ENCODE measurements at places on chromosomes 4 and X.
A peak's percentile ranks its signal among the peaks of the same experiment; 100 is the strongest.

- no peak for DNase-seq
Measured at GRCh38 chrX:86023811-86024210, 23.5 kb downstream of the CHM start.

- DNase-seq, result no peak
Measured at GRCh38 chrX:2863646-2864045, 34.9 kb downstream of the GYG2 start.

GRCh38 chr4:7266525-7267292 is 74.4 kb downstream of the SORCS2 start:
- no peak for DNase-seq

DNA sequence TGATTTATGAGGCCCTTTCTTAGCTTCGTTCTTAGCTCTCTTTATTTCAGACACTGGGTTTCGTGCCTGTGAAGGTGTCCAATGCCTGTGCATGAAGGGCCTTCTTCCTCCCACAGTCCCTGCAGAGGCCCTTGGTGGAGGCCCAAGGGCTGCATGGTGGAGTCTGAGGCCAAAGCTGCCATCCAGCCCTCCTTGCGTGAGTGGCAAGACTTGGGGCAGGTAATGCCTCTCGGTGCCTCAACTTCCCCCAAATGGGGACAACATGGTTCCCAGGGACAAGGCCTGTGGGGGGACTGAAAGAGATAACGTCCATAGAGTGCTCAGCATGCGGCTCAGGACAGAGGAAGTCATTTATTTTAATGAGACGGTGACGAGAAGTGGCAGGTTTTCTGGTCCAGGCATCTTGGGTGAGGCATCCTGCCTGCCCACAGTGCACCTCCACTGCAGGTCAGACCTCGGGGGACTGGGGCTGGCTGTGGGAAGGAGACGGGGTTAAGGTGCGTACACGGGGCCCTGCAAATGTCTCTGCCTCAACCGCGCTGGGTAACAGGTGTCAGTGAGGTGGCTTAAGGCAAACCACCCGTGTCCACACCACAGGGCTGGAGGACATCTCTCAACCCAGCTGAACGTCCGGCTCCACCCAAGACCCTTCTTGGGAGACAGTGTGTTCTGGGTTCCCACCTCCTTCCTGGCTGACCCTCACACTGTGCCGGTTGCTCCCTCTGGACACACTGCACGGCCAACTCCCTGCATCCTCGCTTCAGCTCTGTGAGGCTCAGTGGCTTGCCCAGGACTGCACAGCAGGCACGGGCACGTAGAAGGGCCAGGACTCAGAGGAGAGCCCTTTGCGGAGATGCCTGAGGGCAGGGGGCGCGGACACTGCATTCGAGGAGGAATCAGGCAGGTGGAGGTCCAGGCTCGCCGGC is 50.5 kb downstream of the PSAPL1 start:
- no peak for DNase-seq

DNA sequence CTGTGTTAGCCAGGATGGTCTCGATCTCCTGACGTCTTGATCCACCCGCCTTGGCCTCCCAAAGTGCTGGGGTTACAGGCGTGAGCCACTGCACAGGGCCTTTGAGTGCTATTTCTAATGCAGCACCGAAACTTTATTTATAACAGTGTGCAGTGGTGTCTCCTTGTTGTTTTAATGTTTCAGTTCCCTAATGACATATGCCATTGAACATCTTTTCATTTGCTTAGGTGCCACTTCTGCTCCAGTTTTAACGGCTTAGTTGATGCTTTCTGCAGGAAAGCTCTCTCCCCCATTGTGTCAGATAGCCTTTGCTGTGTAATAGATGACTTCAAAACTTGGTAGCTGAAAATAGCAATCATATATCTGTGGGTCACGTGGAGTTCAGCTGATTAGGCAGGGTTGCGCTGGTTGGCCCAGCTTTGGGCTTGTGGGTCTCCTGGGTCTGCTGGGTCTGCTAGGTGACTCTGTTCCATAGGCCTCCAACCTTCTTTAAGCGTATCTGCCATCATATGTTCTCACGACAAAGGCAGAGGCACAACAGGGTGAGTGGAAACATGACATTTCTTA is 76.4 kb upstream of the SHISA3 start:
- DNase-seq, result no peak

GRCh38 chr4:20839957-20840356 is 139.7 kb downstream of the PACRGL start:
- DNase-seq, result peak; percentile 15

- DNase-seq, result no peak
Measured at GRCh38 chr4:76007089-76007862, at the start of gene CXCL9. CXCL9 (minus strand) TSS chr4:76007509; CDS start chr4:76007449, 60 bp downstream.

- DNase-seq, result no peak
Measured at GRCh38 chr4:46956451-46956850, 36.9 kb downstream of the GABRA4 start.

DNA sequence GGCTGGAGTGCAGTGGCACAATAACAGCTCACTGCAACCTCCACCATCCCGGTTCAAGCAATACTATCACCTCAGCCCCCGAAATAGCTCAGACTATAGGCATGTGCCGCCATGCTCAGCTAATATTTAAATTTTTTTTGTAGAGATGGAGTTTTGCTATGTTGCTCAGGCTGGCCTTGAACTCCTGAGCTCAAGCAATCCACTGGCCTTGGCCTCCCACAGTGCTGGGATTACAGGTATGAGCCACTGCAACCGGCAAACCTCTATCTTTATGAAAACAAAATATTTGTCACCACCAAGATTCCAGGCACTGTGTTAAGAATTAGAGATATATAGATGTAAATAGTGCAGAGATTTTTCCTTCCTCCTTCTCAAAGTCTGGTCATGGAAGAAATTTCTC is 232.5 kb downstream of the ANKRD50 start:
- no peak for DNase-seq

DNA sequence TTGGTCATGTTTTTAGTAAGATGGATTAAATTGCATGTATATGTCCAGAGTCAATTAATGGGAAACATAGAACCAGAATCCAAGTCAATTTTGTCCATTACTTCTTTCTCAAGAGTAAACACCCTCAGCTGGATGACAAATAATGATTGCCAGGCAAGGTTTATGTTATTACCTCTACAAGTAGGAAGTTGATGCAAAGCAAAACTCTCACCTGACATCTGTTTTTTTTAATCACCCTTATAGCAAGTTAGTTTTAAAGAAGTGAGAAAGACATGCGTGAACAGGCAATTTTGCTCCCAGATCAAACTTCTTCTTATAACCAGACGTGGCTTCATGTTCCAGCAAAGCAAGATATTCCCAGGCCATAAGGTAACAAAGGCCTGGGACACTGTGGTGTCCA is 348.5 kb upstream of the FTHL17 start:
- DNase-seq, result no peak

- DNase-seq, result peak; percentile 18
Measured at GRCh38 chr4:167176723-167177367, 57.4 kb downstream of the SPOCK3 start.

GRCh38 chr4:66571145-66571695 is 900.9 kb upstream of the EPHA5 start:
- DNase-seq, result no peak

DNA sequence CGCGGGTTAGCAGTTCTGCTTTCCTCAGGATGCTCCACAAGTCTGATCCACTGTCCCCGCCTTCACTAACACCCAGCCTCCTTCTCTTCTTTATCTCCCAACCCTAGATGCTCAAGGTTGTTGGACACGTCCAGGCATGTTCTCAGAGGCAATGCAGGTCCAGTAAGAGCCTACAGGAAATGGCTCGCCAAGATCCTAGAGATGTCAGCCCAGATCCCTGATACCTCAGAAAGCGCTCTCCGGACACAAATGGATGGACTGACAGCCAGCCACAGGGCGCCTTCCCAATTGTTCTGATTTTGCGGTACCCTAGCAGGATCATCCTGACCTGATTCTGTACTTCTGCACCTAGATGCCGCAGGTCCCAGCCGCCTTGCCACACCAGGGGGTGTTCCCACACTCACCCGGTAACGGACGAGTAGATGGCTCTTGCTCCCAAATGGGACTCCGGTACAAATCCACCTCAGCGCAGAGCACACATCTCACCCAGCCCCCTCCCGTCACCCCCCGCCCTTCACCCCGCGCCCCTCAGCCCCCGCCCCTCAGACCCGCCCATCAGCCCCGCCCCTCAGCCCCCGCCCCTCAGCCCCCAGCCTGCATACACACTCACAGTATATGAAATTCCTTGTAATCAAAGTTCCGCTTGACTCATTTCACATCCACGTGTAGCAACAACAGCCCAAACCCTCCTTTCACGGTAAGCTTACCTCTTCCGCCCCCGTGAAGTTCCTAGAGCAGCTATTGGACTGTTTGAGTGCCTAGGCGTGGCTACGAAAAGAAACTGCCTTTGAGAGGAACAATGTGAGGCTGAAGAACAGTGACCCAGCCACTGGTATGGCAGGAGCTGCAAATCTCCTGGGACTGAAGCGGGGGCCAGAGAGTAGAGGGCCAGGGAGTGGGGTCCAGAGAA is at the start of gene EDA2R:
EDA2R (minus strand) TSS at position 488 of the 910 bp plus-strand sequence. CDS start 23,058 bp downstream, outside the sequence.
- DNase-seq, result peak; percentile 70

DNA sequence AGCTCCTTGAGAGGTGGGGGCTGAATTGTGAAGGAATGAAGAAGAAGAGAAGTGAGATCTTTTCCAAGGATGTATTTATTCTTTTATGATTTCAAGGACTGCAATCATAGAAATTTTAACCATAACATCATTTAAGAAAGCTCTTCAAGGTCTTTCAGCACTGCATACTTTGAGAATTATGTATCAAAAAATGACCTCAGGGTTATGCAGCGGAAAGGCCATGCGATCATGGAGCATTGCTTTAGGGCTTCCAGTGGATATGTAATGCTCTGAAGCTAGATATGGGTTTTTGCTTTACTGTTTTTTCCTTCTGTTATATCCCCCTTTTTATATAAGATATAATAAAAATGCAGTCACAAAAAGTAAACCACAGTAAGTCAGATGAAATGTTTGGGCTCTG is 38.7 kb downstream of the SGMS2 start:
- DNase-seq, result no peak

- no peak for DNase-seq
Measured at GRCh38 chrX:250965-251364, 30.2 kb upstream of the PLCXD1 start.

GRCh38 chr4:6724421-6725111 is 8.6 kb downstream of the BLOC1S4 start:
- no peak for DNase-seq

DNA sequence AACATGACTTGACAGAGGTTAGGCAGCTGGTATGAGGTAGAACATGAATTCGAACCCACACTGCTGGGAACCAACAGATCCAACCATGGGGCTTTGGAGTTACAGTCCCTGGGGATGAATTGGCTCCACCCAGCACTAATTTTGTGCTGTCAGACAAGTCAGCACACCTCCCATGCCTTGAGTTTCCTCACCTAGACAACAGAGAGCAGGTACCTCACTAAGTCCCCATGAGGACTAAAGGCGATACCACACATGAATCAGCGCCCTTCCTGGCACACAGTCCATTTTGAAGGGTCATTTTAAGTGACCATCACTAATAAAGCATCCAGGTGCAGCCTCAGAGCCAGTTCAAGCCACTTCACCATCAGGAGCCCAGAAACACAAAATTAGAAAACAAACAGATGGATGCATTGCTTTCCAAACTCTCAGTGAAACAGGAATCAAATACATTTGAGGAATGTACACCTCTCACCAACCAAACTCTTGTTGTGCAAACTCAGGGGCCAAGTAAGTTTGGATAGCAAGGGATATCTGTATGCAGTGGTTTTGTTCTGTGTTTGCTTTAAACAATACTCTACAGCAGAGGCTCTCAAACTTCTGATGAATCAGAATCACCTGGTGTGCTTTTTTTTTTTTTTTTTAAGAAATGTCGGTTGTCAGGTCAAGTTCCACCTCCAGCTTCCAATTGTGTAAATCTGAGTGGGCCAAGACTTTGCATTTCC is 10.1 kb downstream of the IDS start:
- DNase-seq, result no peak

DNA sequence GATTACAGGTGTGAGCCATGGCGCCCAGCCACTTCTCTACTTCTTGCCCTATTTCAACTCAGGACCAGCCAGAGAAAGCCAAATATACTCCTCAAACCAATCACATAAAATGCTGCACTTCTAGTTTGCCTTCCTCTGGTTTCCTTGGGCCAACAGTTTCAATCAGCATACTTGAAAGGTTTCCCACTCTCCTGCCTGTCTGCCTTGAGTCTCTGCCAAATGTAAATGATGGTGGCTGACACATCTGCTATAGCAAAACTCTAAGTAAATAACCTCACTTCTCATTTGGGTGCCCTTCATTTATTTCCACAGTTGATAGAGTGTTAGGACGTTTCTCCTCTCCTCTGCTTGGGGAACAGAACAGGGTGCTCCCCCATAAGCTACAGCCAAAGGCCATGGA is 36.4 kb upstream of the PPA2 start:
- DNase-seq, result no peak

GRCh38 chrX:77786365-77786680 is 307 bp upstream of the ATRX start:
- no peak for DNase-seq

- DNase-seq, result peak; percentile 36
Measured at GRCh38 chr4:18388039-18388438, 366.5 kb upstream of the LCORL start.

DNA sequence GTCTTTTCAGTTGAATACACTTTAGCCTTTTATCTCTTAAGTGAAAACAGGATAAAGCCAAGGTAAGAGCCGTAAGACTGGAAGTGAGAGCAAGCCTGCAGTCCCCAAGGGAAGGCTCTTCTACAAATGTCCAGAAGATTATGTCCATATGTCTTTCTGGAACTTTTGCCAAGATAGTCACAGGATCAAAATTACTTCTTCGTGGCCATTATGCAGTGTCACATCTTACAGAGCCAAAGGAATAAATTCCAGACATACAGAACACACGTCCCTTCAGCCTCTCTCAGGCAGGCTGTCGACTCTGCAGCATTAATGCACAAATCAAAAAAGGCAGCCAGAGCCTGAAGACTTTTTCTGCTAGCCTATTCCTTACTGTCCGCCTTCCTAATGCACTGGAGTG is 10.9 kb upstream of the GATB start:
- DNase-seq, result peak; percentile 20

GRCh38 chr4:159503236-159504008 is 400.5 kb downstream of the RAPGEF2 start:
- peak; percentile 63 for DNase-seq

- no peak for DNase-seq
Measured at GRCh38 chr4:42574870-42575430, 82.0 kb downstream of the ATP8A1 start.

GRCh38 chrX:3384327-3384726 is 37.9 kb upstream of the MXRA5 start:
- no peak for DNase-seq

GRCh38 chrX:85213792-85214530 is 29.6 kb downstream of the SATL1 start:
- DNase-seq, result no peak

- no peak for DNase-seq
Measured at GRCh38 chrX:14489437-14489836, 39.9 kb upstream of the GLRA2 start.

- DNase-seq, result no peak
Measured at GRCh38 chr4:146415829-146416228, 105.9 kb downstream of the SLC10A7 start.

DNA sequence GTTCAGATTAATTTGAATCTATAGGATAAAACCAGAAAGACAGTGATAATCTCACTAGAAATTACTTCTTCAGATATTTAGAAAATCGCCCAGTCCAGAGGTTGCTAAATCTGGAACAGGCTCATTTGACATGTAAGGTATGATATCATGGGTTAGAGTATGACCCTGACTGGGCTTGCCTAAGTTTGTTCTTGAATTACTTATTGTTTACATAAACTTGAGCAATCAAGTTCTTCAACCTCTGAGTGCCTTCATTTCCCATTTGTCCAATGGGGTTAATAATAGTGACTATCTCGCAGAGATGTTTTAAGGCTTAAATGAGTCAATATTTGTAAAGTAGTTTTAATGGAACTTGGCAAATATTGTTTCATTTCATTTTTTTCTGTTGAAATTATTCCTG is 1947.6 kb upstream of the IGFBP7 start:
- no peak for DNase-seq
